ENCODE measurements at places on chromosomes 2 and 18.

- no peak for DNase-seq
Observed at GRCh38 chr18:57923611-57924010, 120.4 kb upstream of the NEDD4L start.

- no peak for DNase-seq
Observed at GRCh38 chr2:232319067-232319802, 59.3 kb upstream of the ALPP start.

DNA sequence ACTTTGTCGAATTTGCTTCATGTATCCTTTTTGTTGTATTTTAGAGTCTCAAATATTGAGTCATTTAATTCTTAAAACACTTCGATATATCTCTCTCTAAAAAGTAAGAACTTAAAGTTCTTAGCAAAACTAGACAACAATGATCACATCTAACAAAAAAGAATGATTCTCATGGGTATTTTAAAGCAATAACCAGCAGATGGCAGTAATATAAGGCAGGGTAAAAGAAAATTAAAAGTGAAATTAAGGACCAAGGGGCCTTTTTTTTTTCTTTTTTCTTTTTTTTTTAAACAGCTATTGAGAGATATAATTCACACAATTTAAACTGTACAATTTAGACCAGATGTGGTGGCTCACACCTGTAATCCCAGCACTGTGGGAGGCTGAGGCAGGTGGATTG lies 9.9 kb upstream of the AOX1 start:
- DNase-seq, result no peak

- no peak for DNase-seq
Observed at GRCh38 chr2:187319441-187320108, 128.5 kb downstream of the CALCRL start.

GRCh38 chr18:3513481-3513880 lies 63.5 kb downstream of the TGIF1 start:
- DNase-seq, result no peak

GRCh38 chr2:144484201-144484948 lies 35.5 kb downstream of the ZEB2 start:
- no peak for DNase-seq

- no peak for DNase-seq
Observed at GRCh38 chr2:186979439-186980116, 130.6 kb upstream of the ZSWIM2 start.

DNA sequence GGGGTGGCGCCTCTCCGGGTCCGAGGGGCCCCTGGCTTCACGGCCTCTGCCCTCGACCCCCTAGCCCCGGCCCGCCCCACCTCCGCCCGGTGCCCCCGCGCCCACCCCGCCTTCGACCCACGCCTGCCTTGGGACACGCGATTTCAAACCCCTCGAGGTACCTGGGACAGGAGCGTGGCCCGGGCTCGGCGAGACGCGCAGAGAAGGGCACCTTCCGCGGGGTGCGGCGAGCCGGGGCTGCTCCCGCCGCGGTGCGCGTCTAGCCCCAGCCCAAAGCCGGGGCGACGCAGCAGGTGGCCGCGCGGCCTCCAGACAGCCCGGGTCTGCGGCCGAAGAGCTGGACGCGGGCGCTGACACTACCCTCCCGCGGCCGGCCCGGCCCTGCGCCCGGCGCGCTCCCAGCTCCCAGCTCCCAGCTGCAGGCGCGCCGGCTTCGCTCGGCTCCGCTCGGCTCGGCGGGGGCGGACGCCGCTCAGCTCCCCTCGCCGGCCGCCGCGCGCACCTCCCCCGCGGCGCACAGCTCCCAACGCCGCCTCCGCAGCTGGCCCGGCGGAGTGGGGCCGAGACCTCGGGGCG lies at the start of gene CRACDL:
TSS of gene CRACDL (minus strand) at position 449 of the 576 bp plus-strand sequence. CDS start 89,425 bp downstream, outside the sequence.
- DNase-seq, result no peak

DNA sequence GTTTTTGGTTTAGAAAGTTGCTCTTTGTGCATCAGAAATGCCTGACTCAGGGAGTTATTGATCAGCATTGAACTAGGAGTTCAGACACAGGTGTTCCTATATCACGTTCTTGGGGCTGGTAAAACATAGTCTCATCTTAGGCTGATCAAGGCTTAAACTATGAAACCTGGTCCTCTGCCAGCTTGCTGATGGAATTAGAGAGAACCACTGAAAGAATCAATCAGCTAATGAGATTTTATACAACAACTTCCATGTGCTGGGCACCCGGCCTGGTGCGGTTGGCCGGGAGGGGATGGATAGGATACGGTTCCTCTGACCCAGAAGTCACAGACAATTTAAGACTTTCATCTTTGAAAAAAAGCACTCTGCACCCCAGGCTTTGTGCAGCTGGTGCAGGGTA lies 164.9 kb downstream of the RDH14 start:
- DNase-seq, result no peak

GRCh38 chr18:9334973-9335696 lies 562 bp downstream of the TWSG1 start:
- no peak for DNase-seq

GRCh38 chr2:218980735-218981389 lies 4.1 kb downstream of the FEV start:
- DNase-seq, result no peak

DNA sequence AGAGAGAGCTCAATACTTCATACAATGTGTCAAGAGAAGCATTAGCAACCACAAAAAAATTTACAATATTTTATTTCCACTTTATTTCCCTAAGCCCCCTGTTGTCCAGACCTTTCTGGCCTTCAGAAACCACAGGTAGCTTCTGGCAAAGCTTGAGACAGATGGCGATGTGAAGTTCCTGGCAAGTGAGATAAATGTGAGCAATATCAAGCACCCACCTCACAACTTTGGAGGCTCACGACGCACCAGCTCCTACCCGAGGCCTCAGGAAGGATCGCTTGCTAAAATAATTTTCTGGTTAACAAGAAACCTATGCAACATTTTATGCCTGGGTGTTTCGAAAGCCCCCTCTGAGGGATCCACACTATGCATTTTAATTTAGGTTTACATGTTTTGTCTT lies 158.1 kb upstream of the CHAC2 start:
- DNase-seq, result no peak

DNA sequence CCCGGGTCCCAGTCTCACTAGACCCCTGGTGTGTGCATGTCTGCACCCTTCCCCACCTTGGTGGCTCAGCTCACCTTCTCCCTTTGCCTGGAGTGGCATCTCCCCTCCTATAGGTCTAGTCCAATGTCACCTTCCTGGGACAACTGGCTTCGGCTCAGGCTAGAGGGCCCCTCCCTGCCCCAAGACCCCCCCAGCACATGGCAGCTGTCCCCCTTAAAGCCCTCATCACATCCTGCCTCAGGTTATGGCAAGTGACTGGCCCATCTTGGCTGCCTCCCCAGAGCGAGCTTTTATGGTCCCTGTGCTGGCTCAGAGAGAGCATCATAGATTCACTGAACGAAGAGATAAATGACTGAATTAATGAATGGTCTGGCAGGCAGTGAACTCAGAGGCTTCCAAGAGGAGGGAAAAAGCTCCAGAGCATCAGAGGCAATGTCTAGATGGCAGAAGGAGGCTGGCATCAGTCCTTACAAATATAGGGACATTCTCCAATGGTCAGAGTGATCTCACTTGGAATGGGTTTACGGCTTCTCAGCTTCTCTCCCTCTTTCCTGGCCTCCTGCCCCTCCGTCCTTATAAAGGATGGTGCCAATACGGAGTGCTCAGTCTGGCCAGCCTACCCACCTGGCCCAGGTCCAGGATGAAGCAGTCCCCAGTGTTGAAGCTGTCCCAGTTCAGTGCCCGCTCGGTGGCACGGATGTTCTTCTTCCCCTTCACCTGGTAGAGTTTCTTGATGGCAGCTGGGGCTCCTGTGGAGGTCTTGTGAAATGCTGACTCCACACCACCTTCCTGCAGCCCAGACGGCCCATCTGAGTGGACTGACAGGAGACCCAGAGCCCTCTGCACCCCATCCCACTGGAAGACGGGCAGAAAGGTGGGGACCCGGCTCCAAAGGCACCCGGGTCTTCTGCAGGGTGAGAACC lies 9.4 kb downstream of the CAPG start:
- no peak for DNase-seq

- DNase-seq, result no peak
Observed at GRCh38 chr2:108981846-108982245, 7.2 kb downstream of the EDAR start.

DNA sequence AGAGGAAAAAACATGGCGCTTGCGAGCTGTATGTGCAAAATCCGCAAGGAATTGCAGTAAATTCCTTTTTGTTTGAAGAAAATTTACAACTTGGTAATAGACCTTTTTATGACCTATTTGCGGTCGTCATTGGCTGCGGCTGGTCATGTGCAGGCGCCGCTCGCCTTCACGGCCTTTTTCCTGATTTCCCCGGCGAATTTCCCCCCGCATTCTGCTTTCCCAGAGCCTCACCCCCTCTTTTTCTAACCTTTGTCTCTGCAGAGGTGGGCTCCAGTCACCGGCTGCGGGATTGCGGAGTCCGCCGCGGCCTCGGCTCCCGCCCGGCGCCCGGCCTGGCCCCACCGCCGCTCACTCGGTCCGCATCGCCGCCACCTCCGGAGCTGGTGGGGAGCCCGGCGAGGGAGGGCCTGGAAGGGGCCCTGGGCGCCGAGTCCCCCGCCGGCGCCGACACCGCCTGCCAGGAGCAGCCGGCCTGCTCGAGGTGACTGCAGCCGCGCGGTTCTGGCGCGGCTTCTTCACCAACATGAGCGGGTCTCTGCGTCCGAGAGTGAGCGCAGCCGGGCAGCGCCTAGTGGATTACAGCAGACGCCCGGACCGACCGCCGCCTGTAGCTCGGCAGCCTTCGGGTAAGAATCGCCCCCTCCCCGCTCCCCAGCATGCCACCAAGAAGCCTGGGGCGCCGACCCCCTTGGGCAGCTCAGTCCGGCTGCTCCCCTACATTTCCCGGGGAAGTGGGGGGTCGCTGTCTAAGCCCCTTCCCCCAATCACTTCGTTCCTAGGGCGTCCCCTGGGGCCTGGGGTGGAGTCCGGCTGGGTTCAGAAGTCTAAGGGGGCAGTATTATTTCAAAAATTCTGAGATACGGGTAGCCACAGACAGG lies 7.1 kb downstream of the HOXD8 start:
- DNase-seq, result no peak

DNA sequence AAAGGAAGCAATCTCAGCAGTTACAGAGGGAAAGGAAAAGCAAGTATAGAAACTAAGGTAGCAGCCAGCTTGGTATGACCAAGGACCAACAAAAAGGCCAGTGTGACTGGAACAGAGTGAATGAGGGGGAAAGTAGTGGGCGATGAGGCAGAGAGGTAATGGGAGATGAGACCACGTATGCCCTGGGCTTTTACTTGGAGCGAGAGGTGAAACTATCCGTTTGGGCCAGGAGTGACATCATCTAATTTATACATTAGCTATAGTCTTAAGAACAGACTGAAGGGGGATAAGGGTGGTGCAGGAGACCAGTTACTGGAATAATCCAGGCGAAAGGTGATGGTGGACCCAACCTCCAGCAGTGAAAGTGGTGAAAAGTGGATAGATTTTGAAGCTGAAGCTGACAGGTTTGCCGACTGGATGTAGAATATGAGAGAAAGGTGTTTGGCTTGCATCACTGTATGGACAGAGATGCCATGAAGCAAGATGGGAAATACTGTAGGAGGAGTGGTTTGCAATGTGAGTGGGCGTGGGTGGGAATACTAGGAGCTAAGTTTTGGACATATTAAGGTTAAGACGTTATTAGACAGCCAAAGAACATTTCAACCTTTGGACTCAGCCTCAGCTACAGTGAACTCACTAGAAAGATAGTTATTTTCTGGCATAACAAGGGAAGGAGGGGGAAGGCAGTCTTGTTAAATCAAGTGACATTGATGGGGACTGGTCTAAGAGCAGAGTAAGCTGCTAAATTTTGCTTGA lies 106.0 kb downstream of the PLEKHM3 start:
- no peak for DNase-seq

GRCh38 chr2:3249476-3249962 lies 128.1 kb downstream of the EIPR1 start:
- DNase-seq, result no peak

- no peak for DNase-seq
Observed at GRCh38 chr2:121830809-121831208, 75.4 kb downstream of the TSN start.

GRCh38 chr2:119190321-119191111 lies 32.0 kb upstream of the C1QL2 start:
- no peak for DNase-seq

DNA sequence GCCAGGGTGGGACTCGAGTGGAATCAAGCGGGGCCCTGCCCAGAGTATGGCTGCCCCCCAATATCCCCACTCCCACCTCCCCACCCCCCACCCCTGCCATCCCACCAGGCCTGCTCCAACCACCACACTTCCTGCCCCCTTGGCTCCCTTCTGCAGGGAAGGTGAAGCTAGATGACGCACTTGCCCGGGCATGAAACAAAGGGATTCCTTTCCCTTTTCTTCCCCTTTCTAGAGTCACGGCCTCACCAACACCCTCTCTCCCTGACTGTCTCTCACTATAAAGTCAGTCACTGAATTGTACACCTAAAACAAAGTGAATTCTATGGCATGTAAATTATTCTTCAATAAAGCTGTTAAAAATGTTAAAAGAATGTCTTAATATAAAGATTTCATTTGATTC lies 16.0 kb downstream of the ZBTB7C start:
- no peak for DNase-seq

- DNase-seq, result no peak
Observed at GRCh38 chr2:65358678-65359400, 73.6 kb downstream of the SPRED2 start.

GRCh38 chr2:203395858-203396257 lies 67.7 kb downstream of the ABI2 start:
- no peak for DNase-seq

GRCh38 chr2:63667132-63667700 lies 78.5 kb downstream of the MDH1 start:
- DNase-seq, result no peak

DNA sequence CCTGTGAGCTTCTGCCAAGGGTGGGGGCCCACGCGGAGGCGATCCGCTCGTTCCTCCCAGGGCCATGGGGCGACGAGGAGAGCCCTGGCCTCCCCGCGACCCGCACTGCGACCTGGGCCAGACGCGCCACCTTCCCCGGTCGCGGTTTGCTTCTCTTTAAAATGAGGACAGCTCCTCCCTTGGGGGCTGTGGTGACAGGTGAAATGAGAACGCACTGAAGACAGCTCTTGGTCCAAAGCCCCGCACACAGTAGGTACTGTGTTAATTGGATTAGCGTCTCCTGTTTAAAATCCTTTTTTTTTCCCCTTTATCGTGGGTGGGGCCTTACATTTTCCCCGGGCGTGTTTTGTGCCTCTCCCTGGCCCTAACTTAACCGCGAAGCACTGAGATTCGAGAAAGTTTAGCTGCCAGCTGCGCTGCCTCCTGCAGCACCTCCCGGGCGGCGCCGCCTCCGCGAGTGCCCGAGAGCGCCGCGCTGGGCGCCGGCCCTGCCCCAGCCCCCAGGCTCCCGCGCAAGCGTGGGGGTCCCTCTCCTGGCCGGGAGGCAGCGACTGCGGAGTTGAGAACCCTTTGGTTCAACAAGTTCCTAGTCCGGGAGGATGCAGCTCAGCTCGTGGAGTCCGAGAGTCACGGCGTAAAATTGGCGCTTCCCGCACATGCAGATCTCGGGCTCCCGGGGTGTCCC lies 1.1 kb downstream of the HPCAL1 start:
- DNase-seq, result no peak

DNA sequence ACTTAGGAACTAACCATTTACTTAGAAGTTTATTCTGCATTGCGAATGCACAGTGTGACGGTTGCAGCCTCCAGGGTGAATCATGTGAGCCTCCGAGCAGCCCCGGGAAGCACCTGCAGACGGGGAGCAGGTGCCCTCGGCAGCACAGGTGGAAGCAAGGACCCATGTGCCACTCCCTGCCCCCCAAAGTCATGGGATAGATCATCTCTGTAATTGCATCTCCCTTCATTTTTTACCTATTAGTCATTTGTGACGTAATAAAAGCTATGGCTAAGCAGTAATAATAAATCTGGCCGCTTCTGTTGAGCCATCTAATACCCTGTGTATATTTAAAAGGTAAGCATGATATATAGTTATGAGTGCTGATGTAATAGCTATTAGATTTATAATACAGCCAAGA lies 97.2 kb downstream of the PTGR3 start:
- DNase-seq, result no peak

GRCh38 chr2:159788253-159788652 lies 9.8 kb downstream of the CD302 start:
- no peak for DNase-seq
